ENCODE measurements at places on chromosomes 5 and 9.

- no peak for DNase-seq
Measured at GRCh38 chr9:7823651-7824050, 24.1 kb upstream of the DMAC1 start.

- DNase-seq: no peak
Measured at GRCh38 chr5:177141496-177141895, 7.9 kb downstream of the NSD1 start.

- no peak for DNase-seq
Measured at GRCh38 chr5:149358294-149358651, 427 bp downstream of the PCYOX1L start.

DNA sequence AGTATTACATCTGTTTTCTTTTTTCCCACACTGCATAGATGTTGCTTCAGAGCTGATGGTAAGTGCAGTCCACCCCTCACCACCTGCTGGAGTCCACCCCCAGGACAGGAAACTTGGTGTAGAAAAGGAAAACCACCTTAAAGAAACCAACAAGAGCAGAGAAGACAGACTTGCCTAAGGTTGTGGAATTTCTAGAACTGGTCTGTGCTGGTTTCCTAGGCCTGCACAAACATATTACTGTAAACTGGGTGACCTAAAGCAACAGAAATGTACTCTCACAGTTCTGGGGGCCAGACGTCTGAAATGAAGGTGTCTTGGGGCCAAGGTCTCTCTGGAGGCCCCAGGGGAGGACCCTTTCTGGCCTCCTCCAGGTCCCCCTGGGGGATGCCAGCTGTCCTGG, 293.4 kb upstream of the IRX1 start:
- DNase-seq: no peak

DNA sequence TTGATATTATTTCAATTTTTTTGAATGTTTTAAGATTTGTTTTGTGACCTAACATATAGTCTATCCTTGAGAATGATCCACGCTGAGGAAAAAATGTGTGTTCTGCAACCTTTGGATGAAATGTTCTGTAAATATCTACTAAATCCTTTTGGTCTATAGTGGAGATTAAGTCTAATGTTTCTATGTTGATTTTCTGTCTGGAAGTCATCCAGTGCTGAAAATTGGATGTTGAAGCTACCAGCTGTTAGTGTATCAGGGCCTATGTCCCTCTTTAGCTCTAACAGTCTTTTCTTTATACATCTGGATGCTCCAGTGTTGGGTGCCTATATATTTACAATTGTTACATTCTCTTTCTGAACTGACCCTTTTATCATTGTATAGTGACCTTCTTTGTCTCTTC, 422.3 kb downstream of the TMEM232 start:
- no peak for DNase-seq

DNA sequence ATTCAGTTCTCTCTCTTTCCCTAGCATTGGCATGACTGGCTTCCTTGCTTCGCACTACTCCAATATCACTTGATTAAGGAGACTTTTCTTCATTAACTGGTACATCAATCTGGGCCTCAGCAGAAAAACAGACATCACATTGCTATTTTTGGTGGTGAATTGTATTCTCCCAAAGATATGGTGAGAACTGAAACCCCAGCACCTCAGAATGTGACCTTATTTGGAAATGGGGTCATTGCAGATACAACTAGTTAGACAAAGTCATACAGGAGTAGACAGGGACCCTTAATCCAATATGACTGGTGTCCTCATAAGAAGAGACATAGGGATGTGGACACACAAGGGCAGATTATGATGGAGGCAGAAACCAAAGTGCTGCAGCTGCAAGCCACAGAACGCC, 7.5 kb upstream of the RAD23B start:
- no peak for DNase-seq

DNA sequence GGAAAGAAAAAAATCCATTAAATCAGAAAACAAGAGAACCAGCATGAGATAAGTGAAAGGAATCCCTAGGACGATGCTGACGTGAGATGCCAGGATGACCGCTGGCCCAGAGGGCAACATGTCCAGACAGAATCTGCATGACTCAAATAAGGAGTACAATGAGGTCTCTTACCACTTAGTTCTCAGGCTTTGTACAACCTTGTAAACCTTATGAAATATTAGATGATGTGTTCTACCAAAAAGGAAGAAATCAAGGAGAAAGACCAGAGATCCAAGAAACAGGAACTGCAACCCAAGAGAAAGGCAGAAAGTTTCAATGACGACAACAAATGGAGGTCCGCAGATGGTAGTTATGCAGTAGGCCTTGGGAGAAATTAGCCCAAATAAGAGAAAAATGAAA, 2.8 kb upstream of the GPR150 start:
- no peak for DNase-seq

GRCh38 chr9:84573083-84573482, 96.4 kb upstream of the NTRK2 start:
- no peak for DNase-seq

GRCh38 chr5:43631182-43631910, 28.4 kb downstream of the NNT start:
- DNase-seq: peak; percentile 55

GRCh38 chr5:174533751-174534241, 190.6 kb upstream of the MSX2 start:
- DNase-seq: peak; percentile 80

DNA sequence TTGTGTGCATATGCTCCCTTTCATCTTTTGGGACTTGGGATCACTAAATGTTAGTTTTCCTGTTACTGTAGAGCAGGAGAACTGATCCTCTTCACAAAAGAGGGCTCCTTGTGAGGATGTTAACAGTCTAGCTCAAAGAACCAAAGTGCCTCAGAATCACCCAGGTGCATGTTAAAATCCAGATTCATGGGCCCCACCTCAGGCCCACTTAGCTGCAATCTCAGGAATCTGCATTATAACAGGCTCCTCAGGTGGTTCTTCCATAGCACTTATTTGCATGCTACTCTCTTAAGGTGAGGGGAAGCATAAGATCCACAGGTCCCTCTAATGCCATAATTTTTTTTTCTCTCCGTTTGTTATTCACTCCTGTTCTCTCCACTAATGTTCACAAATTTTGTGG, 14.8 kb upstream of the MEF2C start:
- DNase-seq: no peak

DNA sequence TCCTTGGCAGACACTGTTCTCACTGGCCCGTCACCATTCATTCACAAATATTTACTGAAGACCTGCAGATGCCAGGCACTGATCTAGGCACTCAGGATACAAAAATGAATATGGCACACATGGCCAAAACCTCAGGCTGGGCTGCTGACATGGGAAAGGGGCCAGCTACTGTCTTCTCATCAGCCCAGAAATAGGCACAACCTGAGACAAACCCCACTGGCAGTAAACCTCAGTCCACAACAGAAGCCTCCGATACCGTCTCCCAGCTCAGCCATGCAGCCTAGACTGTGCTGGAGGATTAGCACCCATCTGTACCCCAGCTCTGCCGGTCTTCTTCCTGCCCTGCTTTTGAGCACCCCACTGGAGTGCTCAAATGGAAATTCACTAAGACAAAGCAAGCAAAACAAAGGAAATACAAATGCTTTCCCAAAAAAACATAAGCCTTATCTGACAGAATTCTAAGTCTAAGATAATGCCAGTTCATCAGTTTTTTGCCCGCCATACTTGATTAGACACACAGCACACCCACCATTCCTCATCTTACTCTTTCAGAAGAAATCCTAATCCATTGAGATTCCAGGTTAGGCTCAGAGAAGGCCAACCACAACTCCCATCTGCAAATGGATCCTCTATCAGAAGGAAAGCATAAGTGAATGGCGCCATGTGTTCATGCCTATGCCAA, 8.2 kb downstream of the P4HA2 start:
- no peak for DNase-seq

GRCh38 chr5:35129921-35130485, 82.3 kb upstream of the AGXT2 start:
- DNase-seq: no peak

DNA sequence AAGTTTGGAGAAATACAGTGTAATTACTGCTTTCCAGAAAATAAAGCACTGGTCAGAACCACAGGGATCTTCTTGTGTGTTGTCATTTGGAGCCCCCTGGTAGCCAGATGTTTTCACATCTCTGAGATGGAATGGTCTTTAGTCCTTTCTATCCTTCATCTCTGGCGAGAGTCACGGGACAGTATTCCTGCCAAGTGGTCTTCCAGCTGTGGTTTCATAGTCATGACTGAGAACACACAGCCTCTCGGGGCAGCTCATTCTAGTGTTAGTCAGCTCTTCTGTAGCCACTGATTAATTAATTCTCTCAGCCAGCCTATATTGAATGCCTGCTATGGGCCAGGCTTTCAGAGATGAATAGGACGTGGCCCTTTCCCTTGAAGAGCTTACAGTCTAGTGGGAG, 34.1 kb downstream of the HMGXB3 start:
- peak; percentile 68 for DNase-seq

DNA sequence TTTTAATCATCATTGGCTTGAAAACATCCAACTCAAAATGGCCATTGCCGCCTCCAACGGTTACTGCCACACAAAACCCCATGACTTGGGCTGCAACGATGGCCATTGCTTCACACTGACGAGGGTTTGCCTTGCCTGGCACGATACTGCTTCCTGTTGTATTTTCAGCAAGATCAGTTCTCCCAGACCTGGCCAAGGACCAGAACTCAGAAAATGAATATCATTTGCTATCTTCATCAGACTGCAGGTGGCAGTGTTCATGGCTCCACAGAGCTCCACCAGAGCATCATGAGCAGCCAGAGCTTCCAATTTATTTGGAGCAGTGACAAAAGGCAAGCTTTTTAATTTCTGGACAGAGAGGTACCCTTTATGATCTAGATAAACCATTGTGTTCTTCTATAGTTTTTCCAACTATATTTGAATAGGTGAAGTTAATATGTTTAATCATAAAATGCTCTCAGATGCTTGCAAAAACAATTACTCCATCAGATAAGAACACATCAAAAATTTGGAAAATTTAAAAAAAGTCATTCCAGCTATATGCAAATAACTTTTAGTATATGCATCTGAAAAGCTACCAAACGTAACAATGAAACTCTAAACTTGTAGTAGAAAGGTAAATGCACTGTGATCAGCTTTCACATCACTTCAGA, 10.4 kb downstream of the AMACR start:
- DNase-seq: peak; percentile 72

DNA sequence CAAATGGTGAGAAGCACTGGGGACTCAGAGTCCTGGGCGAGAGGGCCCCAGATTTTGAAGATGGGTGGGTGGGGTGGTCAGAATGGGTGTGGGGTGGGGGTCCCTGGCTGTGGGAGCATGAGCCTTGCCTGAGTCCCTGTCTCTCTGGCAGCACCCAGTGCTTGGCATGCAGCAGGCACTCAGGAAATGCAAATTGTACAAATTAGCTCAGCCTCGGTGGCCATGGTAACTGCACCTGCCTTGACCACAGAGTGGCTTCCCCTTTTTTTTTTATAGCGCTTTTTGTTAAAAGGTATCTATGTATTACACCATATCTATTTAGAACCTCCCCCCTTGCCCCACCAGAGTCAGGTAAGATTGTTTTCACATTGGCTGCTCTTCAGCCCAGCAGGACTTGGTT, 19.2 kb upstream of the PITX1 start:
- no peak for DNase-seq

GRCh38 chr9:68832861-68833518, 128.0 kb downstream of the PIP5K1B start:
- no peak for DNase-seq

DNA sequence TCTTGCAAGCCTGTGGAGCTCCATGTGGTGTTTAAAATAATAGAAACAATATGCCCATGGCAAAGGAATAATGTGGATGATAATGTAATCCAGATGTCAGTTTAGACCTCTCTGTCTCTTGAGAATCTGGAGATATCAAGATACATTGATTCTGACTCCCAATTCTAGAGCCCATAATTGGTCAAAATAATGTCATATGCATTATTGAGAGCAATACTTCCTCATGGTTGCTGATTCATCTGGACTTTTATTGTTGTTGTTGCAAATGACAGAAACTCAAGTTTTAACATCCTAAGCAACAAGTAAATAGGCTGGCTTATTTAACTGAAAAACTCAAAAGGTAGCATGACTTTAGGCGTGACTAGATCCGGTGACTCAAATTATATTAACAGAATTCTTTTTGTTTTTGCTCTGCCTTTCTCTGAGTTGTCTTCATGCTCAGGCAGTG, 152.1 kb downstream of the PCSK1 start:
- DNase-seq: no peak

DNA sequence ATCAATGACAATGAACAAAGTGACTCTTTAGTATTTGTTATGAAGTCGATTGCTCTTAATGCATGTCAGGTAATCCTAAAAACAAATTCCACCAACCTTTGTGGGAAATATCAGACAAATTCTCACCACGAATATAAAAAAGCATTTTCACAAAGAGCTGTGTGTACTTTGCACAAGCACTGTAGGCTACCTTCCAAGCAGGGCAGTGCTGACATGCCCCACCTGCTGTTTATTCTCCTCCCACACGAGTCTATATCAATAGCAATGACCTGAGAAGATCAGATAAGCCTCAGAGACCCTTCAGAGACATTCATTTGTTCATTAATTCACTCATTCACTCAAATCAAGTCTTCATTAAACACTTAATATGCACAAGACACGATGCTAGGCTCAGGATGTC, 469.1 kb downstream of the ZSWIM6 start:
- DNase-seq: no peak

GRCh38 chr9:136577941-136578625, 32.2 kb upstream of the NOTCH1 start:
- no peak for DNase-seq

GRCh38 chr5:33675958-33676464, 215.8 kb downstream of the ADAMTS12 start:
- no peak for DNase-seq

DNA sequence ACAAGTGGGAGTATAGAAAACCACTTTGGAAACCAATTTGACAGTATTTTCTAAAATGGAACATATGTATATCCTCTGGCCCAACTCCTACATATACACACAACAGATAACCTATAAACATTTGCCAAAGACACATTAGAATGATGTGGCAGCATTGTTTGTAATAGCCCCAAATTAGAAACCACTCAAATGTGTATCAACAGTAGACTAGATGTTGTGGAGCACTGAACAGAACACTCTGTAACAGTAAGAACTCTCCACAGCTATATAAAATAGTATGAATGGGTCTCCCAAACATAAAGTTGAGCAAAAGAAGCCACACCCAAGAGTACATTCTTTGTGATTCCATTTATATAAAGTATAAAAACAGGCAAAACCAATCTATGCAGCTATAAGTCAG, 6.1 kb downstream of the ZNF622 start:
- no peak for DNase-seq

DNA sequence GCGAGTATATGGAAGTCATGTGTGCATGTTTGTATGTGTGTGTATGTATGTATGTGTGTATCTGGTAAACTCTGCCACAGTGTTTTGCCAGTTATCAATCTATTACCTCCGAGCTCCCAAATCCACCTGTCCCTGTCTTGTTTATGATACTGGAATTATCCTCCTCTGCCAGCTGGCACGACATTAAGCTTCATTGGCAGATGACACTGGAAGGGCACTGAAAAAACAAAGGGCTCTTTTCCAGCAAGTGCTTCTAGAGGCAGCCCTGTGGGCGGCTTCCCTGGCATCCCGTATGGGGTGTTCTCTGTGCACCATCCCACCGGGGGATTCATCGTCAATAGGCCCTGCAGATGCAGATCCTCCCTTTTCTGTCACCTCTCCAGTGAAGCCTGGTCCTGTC, 221.5 kb downstream of the MSX2 start:
- DNase-seq: no peak

- DNase-seq: no peak
Measured at GRCh38 chr9:1683951-1684350, 331.2 kb upstream of the SMARCA2 start.
